ENCODE measurements at places on chromosomes 5 and 9.

- DNase-seq, result no peak
Measured at GRCh38 chr9:91056917-91057316, 255.3 kb downstream of the SYK start.

DNA sequence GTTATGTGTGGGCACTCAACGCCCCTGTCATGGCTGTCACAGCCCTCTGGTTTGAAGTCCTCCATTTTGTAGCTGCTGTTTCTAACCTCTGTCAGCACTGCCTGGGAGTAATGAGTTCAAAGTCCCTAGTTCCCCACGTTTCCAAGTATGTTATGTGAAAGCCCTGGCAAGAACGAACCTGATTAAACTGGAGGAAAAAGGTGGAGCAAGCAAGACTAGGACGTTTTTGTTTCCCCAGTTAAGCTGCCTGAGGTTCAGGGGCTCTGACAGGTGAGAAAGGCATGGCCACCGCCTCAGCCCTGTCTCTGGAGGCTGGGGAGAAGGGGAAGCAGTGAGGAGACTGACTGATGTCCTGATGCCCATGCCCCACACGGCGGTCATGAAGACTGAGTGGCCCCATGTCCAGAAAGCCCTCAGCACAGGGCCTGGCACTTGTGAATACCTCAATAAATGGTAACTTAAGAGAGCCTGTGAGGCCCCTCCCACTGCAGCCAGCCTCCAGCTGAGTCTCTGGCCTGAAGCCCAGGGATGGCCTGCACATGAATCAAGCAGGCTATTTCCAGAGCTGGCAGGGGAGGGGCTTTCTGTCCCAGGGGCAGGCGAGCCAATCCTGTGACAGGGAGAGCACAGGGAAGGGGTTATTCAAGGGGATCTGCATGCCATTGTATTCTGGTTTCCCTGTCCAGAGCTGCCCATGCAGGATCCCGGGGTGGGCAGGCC is 61.8 kb downstream of the PFDN1 start:
- DNase-seq, result no peak

DNA sequence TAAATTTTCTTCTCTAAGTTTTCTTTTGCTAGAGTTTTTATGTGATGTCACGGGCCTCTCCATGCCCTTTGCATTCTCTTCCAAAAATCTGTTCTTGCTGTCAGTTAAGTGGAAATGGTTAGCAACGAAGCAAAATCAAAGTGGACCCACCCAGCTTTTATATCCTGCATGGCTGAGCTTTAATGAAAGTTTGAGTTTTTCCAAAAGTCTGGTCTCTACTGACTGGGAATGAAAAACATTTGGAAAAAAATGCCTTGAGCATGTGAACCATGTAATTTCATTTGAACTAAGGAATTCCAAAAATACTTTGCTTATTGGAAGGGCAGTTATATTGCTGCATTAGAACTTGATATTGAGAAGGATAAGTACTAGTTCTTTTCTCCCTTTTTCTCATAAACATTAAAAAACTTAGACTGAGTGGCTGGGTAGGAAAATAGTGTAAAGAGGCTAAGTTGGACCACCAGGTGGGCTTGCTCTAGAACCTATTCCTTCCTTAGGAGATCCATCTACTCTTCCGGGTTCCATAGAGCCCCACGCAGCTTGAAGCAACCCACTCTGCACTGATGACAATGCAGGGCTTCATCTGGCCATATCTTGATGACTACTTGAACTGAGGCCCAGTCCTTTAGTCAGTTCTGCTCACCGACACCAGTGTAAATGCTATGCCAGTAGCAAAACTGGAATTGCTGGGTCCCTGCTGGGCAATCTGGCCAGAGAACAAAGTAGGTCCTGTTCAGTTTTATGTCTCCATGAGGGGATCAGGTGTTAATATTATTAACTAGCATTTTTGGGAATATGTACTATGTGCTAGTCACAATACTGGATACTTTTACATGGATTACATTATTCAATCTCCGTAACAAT is 17.4 kb upstream of the RIC1 start:
- no peak for DNase-seq

DNA sequence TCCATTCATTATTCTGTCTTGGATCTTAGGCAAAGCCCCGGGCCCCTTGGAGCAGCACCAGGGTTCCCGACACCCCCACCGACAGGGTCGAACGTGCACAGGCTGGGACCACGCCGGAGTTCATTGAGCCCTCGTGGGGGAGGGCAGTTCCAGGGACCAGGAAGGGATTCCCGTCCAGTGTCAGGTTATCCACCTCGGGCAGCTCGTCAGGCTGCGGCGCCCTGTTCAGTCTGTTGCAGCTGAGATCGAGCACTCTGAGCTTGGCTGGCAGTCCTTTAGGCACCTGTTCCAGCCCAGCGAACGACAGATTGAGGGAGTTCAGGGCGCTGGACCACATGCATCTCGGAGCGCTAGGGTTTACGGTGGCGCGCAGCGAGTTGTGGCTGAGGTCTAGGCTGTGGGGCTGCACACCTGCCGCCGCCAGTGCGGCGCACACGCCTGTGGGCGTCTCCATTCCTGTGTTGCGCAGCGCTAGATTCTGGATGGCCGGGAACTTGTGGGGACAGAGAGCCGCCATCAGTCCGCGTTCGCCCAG is 1.1 kb downstream of the CD14 start:
- DNase-seq, result no peak

- no peak for DNase-seq
Measured at GRCh38 chr5:116652196-116652729, 77.6 kb upstream of the SEMA6A start.

DNA sequence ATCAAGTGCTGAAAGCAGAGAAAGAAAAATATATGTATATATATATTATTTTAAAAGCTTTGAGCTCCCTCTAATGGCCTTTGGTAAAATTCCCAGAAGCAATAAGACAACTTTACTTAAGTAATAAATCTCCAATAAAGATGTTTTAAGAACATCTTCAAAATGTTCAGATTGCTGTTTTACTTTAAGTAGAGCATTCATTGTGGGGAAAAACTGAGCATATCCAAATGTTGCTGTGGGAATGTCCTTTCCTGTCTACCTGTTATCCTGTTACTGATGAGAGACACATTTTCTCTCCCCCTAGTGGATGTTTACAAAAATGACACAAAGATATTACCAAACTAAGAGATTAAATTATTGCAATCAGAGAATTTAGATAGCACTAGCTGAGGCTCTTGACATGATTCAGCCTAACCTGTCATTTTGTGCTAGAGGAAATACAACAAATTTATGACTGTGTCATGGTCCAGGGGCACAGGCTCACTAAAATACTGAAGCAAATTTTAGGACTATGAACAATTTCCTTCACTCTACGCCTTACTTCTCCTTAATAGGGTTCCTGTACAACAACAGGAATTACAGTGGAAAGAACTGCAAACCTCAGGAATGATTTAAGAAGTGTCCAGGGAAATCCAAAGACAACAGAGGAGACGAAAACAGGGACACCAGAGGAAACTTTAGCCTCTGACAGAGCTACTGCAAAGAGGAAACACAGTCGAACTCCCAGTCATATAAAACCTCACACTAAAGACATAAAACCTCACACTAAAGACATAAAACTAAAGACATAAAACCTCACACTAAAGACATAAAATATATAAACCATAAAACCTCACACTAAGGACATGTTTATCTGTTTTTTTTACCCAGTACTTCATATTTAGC is 24.3 kb upstream of the PRRC1 start:
- DNase-seq, result peak; percentile 28

DNA sequence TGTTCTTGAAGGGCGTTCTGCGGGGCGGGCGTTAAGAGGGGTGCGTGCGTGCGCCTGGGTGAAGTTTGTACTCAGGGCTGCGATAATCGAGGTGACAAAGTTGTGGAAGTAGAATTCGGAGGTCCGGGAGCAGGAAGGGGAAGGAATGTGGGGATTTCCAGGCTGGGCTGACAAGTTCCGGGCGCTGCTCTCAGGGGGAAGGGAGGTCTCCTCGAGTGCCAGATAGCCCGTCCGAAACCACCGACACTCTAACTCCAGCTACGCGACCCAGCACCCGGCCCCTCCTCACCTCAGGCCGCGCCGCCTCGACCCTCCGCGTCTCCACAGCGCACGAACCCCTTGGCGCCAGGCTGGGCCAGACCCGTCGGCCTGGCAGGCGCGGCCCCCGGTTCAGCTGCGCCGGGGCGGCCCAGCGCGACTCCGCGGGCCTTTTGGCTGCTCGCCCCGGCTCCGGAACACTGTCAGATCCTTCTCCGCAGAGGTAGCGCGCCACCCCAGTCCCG is at the start of gene IL6ST:
Gene IL6ST, minus strand, starts transcription at position 469 of the 503 bp plus-strand sequence. CDS start 18,685 bp downstream, outside the sequence.
- no peak for DNase-seq

Measured in Jurkat, Clone E6-1 (cell line).